ENCODE measurements at places on chromosomes 3 and 15.

GRCh38 chr3:196735751-196736150 is 3.9 kb upstream of the PAK2 start:
- DNase-seq: peak; percentile 45

GRCh38 chr3:308597-309321 is 112.2 kb downstream of the CHL1 start:
- DNase-seq: no peak

DNA sequence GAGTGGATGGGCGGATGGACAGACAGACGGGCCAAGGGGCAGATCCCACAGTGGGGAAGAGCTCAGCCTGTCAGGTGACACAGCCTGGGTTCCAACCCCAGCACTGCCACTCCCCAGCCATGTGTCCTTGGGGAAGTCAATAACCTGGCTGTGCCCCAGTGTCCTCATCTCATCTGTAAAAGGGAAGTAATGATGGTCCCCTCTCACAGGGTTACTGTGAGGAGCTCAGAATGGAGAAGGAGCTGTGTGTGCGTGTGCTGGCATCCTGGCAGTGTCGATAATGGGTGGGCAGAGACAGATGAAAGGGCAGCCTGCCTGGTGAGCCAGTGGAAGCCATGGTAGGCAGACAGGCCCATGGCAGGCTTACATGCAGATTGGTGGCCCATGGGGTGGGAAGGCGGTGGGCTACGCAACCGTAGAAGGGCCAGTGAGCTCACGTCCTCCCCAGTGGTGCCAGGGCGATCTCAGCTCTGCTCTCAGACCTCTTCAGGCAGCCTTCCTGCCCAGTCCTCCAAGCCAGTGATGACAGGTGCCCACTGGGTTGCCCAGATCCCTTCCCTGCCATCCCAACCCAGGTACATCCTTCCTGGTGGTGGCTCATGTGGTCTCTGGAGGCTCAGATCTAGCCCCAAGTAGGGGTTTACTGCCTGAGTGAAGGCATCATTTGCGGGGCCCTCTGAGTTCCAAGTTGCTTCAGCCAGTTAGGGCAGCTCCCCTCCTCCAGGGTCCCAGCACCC is 2.3 kb upstream of the DNAJB8 start:
- DNase-seq: no peak

GRCh38 chr3:153130312-153130977 is 31.6 kb upstream of the RAP2B start:
- DNase-seq: peak; percentile 87

DNA sequence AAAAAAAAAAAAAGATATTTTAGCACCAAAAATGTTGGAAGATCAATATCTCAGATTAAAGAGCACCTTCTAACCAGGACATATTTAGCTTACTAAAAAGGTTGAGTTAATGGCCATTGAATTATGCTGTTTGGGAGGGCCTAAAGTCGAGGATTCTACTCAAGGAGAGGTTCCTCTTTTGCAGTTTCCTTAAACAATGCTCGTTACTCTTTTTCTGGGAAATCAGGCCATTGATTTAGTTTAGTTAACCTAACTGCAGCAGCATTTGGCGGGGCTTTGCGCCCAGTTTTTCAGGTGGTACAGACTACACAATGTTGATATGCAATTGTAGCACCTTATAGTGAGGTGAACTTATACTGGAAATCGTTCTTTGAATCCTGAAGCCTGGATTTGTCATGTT is 6.8 kb downstream of the ABHD2 start:
- DNase-seq: no peak

- no peak for DNase-seq
These were observed 658.4 kb upstream of the NECTIN3 start for GRCh38 chr3:110413266-110413665.

DNA sequence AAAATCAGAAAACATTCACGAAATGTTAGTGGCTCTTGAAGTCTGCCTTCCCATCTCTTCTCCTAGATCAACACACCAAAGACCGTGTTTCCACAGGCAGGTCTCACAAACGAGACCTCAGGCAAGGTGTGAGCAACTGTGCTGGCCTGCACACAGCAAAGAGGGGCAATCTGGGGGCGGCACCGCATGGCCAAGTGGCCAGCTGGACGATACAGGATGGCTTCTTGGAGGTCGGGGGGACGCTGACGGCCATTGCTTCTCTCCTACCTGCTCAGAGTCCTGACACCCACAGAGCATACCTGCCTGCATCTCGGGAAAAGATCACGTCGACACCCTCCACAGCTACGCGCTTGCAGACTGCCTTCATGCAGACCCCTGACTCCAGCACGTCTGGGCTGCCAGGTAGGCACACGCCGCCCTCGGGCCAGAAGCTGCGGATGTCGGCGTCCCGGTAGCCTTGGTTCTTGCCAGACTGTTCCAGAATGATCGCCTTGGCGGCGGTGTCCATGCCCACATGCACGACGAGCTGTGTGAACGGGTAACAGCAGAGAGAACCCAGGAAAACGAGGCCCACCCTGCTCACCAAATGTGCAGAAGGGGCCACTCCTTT is 38.4 kb downstream of the PGPEP1L start:
- DNase-seq: no peak

DNA sequence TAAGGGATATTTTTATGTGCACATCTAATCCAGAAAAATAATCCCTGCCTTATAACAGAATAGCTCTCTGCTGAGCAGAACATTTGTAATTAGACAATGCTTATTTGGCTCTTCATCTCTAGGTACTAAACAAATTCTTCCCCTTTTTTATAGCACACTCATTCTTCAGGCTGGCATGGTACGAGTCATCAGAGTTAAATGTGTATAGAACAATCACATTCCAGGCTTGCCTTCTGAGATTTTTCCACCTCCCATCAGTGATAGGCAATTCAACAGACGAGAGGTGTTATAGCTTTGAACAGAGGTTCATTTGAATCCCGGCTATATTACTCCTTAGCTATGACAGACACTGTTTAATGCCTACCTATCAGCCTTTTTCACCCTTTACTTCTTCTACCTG is 21.4 kb upstream of the SPPL2A start:
- peak; percentile 12 for DNase-seq

Measured in fibroblast of skin of abdomen (primary cell).